ENCODE measurements at places on chromosomes 2 and 18. TPM values are rescaled to one million over a fixed set of nuclear protein-coding genes. Genes with fewer than 3 reads are reported as not detected.
A peak's percentile ranks its signal among the peaks of the same experiment; 100 is the strongest.

The SCYGR7 gene
- total RNA-seq: not detected

The HOXD8 gene
- total RNA-seq: not detected

The CYB5A gene
- 30.1 TPM for total RNA-seq

The RFTN2 gene
- 28.5 TPM for total RNA-seq

DNA sequence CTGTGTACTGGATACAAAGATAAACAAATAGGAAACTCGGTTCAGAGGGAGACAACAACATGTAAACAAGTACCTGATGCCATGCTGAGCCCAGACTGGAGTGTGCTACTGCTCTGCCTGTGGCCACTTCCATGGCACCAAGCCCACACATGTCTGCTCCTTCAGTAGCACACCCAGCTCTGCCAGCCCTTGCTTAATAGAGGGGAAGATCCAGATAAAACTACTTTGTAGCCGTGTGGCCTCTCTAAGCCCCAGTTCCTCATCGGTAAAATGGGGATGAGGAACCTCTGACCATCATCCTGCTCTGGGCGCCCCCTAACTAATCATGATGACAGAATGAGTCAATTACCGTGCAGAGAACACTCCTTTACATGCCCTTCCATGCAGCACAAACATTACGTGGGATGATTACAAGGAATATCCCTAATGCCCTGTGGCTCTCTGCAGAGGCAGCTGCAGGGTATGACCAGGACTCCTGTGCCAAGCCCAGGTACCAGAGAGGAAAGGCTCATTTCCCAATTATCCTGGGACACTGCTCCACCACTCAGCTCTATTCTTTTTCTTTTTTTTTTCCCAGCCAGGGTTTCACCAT lies 34.9 kb downstream of the DNMT3A start:
- H3K4me1 ChIP-seq: peaks cover 19% of the 10 kb centered on the region
- no peak for DNase-seq
- peaks cover 8% of the 10 kb centered on the region for H3K36me3 ChIP-seq
- H3K27me3 ChIP-seq: no peaks in the 10 kb centered on the region

DNA sequence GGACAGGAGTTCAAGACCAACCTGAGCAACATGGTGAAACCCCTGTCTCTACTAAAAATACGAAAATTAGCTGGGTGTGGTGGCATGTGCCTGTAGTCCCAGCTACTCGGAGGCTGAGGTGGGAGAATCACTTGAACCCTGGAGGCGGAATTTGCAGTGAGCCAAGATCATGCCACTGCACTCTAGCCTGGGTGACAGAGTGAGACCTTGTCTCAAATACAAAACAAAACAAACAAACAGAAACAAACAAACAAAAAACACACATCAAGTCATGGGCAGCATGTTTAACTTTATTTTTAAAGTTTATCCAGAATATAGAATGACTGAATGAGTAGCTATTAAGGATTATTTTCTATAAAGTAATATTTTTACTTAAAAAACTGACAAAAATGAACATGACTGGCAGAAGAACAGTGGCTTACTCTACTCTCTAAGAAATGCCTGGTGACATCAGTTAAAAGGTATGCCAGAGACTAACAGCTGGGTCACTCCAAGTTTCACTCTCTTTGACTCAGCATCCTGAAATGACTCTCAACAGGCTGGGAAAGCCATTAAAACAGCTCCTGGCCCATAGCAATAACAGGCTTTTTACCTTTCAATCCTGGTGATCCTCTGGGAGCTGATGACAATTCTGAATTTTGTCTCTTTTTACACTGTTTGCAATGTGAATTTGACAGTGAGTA lies 281.6 kb upstream of the STON1 start:
- no peak for DNase-seq
- H3K27ac ChIP-seq: peak overlapping the region; percentile 91
- H3K4me1 ChIP-seq: peaks cover 26% of the 10 kb centered on the region
- H3K4me3 ChIP-seq: no peak overlapping the region

DNA sequence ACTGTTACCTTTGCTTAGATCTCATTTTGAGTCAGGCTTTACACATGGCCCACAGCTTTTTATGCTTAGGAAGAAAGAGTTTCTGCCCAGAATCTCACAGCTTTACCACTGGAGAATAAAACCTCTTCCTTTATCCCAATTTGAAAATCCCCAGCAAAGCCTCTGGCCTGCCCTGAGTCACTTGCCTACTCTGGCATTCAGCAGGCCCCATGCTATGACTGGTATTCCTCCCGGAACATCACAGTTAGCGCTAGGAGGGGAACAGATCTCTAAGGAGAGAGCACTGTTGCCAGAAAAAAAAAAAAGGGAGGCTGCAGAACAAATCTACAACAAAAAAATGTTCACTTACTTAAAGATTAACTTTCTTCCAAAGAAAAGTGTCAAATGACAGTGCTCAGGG lies 152.9 kb upstream of the DNMT3A start:
- H3K4me1 ChIP-seq: peaks cover 33% of the 10 kb centered on the region
- no peak overlapping the region for H3K4me3 ChIP-seq
- DNase-seq: no peak
- peak overlapping the region; percentile 43 for H3K27ac ChIP-seq

- no peaks in the 10 kb centered on the region for H3K27me3 ChIP-seq
- H3K4me1 ChIP-seq: no peaks in the 10 kb centered on the region
- H3K36me3 ChIP-seq: peaks cover 7% of the 10 kb centered on the region
Measured at GRCh38 chr2:191773136-191773535, 73.8 kb downstream of the CAVIN2 start.

The COL4A4 gene
- total RNA-seq: 7.3 TPM

GRCh38 chr18:37450434-37451132 lies 115.0 kb downstream of the CELF4 start:
- H3K27ac ChIP-seq: no peak overlapping the region
- H3K36me3 ChIP-seq: no peaks in the 10 kb centered on the region
- peaks cover 9% of the 10 kb centered on the region for H3K4me1 ChIP-seq
- DNase-seq: no peak
- H3K27me3 ChIP-seq: peaks cover 12% of the 10 kb centered on the region
- H3K4me3 ChIP-seq: no peak overlapping the region

The DNAH6 gene
- 0.12 TPM for total RNA-seq

GRCh38 chr2:134489732-134490384 lies 228.9 kb downstream of the TMEM163 start:
- no peak overlapping the region for H3K4me3 ChIP-seq
- no peaks in the 10 kb centered on the region for H3K36me3 ChIP-seq
- DNase-seq: no peak
- peaks cover 24% of the 10 kb centered on the region for H3K27me3 ChIP-seq

DNA sequence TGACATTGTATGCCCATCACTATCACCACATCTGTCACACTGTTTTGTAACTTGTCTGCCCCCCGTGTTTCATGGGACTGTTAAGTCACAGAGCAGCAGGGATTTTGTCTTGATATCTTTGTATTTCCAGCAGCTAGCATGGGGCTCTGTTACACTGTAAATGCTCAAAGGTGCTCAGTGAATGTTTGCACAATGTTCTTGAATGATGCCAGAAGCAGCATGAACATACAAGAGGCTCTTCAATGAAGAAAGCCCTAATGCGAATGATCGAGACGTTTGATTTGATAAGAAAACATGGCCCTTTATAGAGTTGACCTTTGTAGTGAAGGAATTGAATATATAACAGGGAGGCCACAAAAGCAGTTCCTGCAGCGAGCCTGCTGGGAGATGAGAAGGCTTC lies 120.9 kb upstream of the TTC39C start:
- peaks cover 1% of the 10 kb centered on the region for H3K36me3 ChIP-seq
- H3K4me3 ChIP-seq: no peak overlapping the region
- no peak overlapping the region for H3K27ac ChIP-seq
- peaks cover 10% of the 10 kb centered on the region for H3K27me3 ChIP-seq
- no peak for DNase-seq

DNA sequence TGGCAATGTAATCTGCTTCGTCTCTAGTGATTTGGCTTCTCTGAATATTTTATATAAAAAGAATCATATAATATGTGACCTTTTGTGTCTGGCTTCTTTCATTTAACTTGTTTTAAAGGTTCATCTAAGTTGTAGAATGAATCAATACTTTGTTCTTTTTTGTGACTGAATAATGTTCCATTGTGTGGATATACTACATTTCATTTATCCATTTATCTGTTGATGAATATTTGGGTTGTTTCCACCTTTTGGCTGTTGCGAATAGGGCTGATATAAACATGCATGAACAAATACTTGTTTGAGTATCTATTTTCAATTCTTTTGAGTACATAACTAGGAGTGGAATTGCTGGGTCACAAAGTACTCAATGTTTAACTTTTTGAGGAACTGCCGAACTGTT lies 63.8 kb upstream of the TNP1 start:
- no peaks in the 10 kb centered on the region for H3K4me1 ChIP-seq
- peaks cover 3% of the 10 kb centered on the region for H3K27me3 ChIP-seq
- no peak for DNase-seq
- no peaks in the 10 kb centered on the region for H3K36me3 ChIP-seq
- H3K4me3 ChIP-seq: no peak overlapping the region

GRCh38 chr2:119711352-119711751 lies 32.4 kb downstream of the TMEM177 start:
- no peaks in the 10 kb centered on the region for H3K36me3 ChIP-seq
- H3K27ac ChIP-seq: no peak overlapping the region
- no peak overlapping the region for H3K4me3 ChIP-seq
- no peak for DNase-seq

The C1GALT1C1L gene
- total RNA-seq: not detected

- H3K27ac ChIP-seq: no peak overlapping the region
- H3K4me1 ChIP-seq: peaks cover 19% of the 10 kb centered on the region
- H3K36me3 ChIP-seq: peaks cover 7% of the 10 kb centered on the region
- H3K27me3 ChIP-seq: no peaks in the 10 kb centered on the region
Measured at GRCh38 chr18:41977233-41977632, 22.2 kb downstream of the PIK3C3 start.

DNA sequence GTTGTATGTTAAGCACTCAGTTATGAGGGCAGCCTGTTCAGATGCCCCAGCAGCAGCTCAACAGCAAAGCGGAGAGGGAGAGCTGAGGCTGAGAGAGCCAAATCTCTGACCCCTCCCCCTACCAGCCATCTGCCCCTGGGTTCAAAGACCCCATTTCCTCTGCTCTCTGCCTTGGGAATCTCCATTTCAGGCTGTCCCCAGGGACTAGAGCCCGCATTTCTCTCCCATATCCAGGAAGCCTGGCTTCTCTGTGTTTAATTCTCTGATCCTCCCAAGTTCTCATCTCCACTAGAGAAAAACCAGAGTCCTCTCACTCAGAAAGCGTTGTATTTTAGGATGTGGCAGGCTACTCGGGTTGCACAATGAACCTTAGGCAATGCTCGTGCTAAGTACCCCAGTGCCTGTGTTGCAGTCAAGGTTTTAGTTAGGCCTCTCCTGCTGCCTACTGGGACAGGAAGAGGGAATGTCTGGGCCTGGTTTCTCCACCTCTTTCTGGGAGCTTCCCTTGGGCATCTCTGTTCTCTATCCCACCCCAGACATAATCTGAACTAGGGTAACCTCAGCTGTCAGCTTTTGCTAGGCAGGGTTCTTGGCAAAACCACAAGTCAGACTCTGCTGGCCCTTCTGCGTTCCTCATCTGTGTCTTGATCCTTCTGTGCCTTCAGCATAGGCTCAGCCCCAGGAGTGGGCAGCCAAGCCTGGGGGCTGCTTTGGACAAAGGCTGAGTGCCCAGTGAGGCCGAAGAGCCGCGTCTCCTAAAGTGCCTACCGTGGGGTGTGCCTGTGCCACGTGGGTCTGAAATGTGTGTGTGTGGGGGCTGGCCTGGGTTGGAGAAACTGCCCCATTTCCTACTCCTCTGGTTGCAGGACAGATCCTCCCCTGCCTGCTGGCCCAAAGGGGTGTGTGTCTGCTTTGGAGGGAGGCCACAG lies 96.8 kb downstream of the STPG4 start:
- H3K4me3 ChIP-seq: no peak overlapping the region
- peaks cover 57% of the 10 kb centered on the region for H3K4me1 ChIP-seq
- peaks cover 7% of the 10 kb centered on the region for H3K36me3 ChIP-seq
- peak overlapping the region; percentile 88 for H3K27ac ChIP-seq
- no peaks in the 10 kb centered on the region for H3K27me3 ChIP-seq
- DNase-seq: no peak

DNA sequence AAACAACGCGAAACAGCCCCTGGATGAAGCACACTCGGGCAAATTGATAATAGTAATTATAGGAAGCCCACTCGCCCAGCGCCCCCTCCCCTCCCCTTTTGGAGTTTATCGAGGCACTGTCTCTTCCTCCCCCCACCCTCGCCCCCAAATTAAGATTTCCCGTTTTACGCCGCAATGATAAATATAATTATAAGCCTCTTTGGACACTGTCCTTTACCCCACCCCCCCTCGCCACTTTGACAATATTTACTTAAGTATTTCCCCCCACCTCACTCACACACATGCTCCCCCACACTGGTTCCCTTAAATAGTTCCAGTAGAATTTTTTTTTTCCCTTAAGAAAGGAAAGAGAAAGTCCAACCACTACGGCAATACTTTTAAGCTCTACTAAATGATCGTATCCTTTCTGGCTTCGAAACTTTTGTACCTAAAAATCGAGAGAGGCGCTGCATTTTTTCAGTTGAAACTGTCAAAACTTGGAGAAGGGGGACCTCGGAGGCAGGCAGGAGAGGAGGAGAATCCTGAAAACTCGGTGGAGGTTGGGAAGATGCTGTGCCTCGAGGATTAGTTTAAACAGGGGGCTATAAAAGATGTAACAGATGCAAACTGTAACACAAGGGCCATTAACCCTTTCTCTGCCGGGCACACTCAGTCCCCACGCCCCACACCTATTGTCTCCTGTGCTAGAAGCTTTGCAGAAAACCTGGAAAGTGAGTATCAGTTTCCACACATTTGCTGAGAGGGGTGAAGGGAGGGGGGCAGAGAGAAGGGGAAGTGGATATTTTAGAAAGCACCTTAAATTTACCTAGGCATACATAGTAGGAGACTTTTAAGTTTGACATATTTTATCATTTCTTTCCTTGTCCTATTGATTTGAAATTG lies 1.8 kb downstream of the ZEB2 start:
- no peak overlapping the region for H3K27ac ChIP-seq
- no peak overlapping the region for H3K4me3 ChIP-seq
- no peaks in the 10 kb centered on the region for H3K27me3 ChIP-seq
- H3K36me3 ChIP-seq: peaks cover 4% of the 10 kb centered on the region

GRCh38 chr2:159671047-159671446 lies 41.3 kb upstream of the MARCHF7 start:
- H3K36me3 ChIP-seq: peaks cover 3% of the 10 kb centered on the region
- H3K4me1 ChIP-seq: no peaks in the 10 kb centered on the region
- H3K27me3 ChIP-seq: no peaks in the 10 kb centered on the region

DNA sequence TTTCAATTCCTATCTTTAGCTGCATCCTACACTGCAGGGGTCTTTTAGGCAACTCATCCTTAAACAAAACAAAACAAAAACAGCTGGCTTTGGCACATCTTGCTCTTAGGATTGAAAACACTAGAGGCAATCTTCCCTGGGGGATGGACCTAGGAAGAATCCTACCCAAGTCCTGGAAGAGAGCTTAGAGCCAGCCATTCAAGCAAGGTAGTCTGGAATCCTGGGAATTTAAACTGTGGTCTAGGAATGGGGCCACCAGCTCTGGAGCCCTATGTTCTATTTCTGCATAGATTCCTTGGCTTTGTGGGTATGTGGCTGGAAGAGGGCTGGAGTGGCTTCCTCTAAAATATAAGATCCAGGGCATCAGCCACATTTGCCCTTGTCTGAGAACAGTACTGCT lies 27.7 kb downstream of the MYL1 start:
- peaks cover 13% of the 10 kb centered on the region for H3K27me3 ChIP-seq
- H3K27ac ChIP-seq: no peak overlapping the region
- H3K4me3 ChIP-seq: no peak overlapping the region
- H3K36me3 ChIP-seq: peaks cover 1% of the 10 kb centered on the region
- no peak for DNase-seq

GRCh38 chr2:5701266-5701665 lies 9.1 kb downstream of the SOX11 start:
- H3K27ac ChIP-seq: no peak overlapping the region
- no peaks in the 10 kb centered on the region for H3K27me3 ChIP-seq
- no peak for DNase-seq
- H3K36me3 ChIP-seq: peaks cover 7% of the 10 kb centered on the region
- H3K4me1 ChIP-seq: peaks cover 35% of the 10 kb centered on the region
- no peak overlapping the region for H3K4me3 ChIP-seq

All from chondrocyte (in vitro differentiated cells).